ENCODE measurements at places on chromosomes 5 and 9.
A peak's percentile ranks its signal among the peaks of the same experiment; 100 is the strongest.

DNA sequence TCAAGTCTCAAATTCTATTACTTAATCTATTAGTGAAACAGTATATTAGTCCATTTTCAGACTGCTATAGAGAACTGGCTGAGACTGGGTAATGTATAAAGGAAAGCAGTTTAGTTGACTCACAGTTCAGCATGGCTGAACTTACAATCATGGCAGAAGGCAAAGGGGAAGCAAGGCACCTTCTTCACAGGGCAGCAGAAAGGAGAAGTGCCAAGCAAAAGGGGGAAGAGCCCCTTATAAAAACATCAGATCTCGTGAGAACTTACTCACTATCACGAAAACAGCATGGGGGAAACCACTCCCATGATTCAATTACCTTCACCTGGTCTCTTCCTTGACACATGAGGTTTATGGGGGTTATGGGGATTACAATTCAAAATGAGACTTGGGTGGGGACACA is 67.9 kb upstream of the CHSY3 start:
- no peak for DNase-seq

DNA sequence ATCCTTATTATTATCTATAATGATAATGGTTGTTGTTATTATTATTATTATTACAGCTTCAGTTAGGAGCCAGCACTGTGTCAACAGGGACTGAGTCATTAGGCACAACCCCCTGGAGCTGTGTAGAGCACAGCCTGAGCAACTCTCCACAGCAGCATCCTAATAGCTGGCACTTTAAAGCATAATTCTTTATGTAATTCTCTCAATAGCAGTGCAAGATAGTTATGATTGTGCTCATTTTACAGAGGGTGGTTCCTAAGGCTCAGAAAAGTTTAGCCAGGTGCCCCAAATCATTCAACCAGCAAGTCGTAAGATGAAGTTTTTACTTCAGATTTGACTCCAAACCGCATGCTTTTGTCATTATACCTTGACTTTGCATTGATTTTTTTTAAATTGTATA is 390.3 kb downstream of the ANXA1 start:
- DNase-seq: no peak

DNA sequence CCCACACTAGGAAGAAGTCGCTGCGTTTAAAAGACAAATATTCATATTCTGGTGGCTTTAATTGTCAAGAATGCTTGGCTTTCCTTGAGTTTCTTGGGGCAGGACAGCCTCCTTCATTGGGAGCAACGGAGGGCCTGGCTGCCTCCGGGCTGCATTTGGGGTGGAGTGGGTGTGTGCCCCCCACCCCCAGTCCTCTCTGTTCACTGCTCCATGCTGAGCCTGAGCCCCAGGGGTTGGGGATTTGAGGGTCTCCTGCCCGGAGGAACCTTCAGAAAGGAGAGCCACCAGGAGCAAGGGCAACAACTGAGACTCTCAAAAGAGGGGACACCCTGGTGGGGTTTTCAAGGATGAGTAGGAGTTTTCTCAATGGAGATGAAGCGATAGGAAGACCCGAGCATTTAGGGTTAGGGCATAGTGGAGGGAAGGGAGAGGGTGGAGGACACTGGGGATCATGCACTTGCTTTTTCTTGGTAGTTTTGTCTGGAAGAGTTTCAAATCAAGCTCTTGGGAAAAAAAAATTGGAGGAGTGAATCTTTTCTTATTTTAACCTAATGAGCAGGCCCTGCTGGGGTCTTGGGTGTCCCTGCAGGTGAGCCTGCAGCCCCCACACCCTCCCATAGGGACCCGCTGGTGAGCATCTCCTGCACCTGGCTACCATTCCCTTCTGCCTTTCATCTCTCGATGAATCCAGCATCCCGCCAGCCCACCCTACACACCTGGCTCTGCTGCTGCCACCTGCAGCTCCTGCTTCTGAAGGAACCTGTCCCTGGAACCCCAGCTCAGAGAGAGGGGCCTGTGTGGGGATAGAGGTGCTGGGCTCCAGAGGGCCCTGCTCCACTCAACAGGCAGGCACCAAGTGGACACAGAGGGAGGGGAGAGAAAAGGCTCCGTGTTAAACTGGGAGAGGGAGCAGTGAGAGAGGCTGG is 4.1 kb downstream of the SLC6A19 start:
- no peak for DNase-seq

DNA sequence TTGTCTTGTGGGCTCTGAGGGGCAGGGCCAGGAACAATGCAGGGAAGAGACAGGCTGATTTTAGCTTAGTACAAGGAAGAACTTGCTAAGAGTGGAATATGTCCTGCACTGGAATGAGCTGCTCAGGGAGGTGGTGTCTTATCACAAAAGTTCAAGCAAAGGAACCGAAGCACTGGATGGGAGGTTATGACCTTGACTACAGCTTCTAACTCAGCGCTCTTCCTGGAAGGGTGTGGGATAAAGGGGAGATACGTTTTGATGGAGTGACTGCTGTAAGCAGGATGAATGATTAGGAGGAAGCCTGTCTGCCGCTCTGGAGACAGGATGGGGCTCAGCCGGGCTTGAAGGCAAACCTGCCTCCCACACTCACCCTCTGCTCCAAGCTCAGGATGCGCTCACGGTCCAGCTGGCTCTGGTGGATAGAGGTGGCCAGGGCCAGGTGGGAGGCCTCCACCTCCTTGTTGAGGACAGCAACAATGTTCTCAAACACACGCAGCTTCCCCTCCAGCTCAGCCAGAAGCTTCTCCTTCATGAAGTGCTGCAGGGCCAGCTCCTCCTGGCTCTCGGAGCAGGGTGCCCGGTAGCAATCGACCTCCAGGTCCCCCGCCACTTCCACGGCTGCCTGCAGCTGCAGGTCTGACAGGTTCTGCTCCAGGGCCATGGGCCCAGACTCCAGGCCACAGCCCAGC is 13.5 kb downstream of the TRAF1 start:
- DNase-seq: no peak

GRCh38 chr5:177611446-177612214 is 11.7 kb downstream of the B4GALT7 start:
- no peak for DNase-seq

DNA sequence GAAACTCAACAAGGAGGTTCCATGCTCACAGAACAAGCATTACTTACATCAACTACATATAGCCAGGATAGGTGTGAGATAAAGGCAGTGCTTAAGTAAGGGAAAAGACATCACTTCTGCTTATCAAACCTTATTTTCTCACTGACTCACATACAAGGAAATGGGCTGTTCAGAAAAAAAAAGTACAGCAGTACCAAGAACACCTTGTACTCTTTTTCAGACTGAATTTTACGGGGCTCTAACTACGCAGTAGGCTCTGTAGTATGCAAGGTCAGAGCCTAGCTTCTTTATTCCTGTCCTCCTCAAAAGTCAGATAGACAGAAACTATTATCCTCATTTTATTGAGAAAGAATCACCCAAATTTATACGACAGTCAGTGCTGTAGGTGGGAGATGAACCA is 5.8 kb downstream of the PSMB7 start:
- DNase-seq: no peak

DNA sequence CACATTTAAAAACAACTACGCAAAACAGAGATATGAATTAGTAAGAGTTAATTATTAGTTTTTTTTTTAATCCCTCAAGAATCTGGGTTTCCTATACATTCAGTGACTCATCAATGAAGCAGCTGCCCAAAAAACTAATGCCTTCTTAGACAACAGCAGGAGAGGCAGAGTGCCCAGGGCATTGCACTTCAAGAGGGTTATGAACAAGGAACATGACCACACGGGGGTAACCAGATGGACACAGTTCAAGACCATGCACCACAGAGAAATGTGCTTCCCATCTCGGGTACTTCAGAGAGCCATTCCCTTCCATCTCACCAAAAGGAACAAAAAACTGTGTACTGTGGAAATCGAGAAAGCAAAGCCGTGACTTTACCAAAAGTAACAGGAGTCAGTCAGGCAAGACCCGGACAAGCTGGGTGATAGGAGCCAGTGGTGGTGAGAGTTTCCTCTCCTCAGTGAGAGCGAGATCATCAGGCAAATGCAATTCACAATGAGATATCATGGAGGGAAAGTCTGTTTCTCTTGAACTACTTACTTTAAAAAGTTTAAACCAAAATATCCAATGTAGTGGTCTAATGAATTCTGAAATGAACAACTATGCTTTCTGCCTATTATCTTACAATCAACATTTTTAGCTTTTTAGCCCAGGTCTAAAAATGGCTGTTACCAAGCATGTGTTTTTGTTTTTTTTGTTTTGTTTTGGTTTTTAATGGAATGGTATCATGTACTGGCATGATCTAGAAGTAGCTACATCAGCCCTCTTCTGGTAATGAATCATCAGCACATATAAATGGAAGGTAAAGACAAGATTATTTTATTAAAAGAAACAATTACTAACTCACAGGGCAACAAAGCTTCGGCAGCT is 192.1 kb downstream of the TSSK1B start:
- DNase-seq: no peak

- no peak for DNase-seq
Observed at GRCh38 chr5:60248901-60249300, 355.4 kb upstream of the PDE4D start.

- peak; percentile 19 for DNase-seq
Observed at GRCh38 chr5:107248066-107248695, 422.6 kb downstream of the EFNA5 start.

- no peak for DNase-seq
Observed at GRCh38 chr9:68782546-68782945, 77.5 kb downstream of the PIP5K1B start.

DNA sequence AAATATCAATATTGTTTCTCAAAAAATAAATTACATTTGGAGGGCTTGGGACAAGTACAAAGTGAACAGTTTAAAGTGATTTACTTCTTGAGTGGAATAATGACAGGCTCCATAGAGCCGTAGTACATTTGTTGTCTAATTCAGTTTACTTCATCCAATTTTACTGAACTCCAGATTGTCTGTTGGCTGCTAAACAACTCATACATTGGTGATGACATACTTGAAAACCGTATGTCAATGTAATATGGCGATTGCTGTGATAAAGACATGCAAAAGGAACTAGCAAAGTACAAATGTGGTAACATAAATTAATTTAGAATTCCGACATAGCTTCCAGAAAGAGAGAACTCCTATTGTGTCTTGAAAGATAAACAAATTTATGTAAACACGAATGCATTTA is 1197.5 kb upstream of the CDH18 start:
- DNase-seq: no peak

- no peak for DNase-seq
Observed at GRCh38 chr9:101445353-101446029, 9.9 kb upstream of the ALDOB start.

GRCh38 chr5:110094548-110094947 is 404.8 kb downstream of the MAN2A1 start:
- DNase-seq: no peak

- DNase-seq: no peak
Observed at GRCh38 chr9:77261605-77262004, 84.3 kb downstream of the VPS13A start.

GRCh38 chr9:101514071-101514470 is 19.6 kb upstream of the RNF20 start:
- DNase-seq: no peak

- peak; percentile 60 for DNase-seq
Observed at GRCh38 chr9:2016408-2017330, 1.5 kb downstream of the SMARCA2 start.

All from stromal cell of bone marrow (primary cell).